Stimulated activated naive B cell treated with anti-CD40 and anti-IgM and Interleukin-4, amounts not matched to agents 10 μg/mL and 1 μg/mL and 100 μg/mL, for 72 hours (primary cell): ENCODE measurements at places on chromosomes 3 and 15.

DNA sequence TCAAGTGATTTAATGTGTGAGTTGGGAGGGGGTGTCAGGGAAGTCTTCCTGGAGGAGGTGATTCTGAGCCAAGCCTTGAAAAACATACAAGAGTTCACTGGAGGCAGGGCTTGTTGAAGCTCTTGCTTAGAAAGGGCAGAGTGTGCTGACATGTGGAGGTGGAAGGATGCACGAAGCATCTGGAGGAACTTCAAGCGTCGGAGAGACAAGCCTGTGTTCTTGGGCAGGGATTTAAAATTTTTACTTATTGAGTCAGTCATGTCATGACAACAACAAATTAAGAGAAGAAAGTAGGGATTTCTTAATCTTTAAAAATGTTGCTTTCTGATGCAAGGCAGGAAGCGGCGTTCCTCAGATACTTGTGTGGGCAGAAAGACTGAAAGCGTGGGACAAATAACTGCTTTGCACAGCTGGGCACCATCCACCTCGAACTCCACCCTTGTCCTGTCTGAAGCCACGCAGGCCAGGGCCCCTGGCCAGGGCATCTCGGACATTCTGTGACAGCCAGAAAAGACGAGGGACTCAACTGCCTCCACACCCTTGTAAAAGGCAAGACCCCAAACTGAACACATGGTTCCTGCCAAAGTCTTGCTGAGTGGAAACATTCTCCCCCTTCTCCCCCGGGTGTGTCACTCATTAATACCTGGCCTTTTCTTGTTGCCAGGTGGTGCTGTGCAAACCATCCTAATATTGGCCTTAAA, 6.9 kb upstream of the IL16 start:
- DNase-seq = no peak

DNA sequence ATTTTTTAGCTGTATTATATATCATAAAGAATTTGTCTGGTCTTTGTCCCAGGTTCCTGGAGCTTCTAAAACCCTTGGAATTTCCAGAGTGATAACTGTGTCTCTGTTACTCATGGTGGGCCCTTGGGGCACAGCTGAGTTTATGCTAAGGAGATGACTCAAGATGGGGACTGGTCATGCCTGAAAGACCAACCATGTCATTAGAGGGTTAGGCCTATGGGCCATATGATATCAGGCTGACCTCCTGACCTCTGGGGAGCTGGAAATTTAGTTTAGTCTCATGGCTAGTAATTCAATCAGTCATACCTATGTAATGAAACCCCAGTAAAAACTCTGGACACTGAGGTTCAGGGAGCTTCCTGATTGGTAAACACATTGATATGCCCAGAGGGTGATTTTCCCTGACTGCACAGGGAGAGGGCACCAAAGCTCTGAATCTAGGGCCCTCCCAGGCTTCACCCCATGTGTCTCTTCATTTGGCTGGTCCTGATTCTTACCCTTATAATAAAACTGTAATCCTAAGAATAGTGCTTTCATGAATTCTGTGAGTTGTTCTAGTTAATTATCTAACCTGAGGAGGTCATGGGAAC, 69.6 kb downstream of the EEFSEC start:
- DNase-seq = no peak

DNA sequence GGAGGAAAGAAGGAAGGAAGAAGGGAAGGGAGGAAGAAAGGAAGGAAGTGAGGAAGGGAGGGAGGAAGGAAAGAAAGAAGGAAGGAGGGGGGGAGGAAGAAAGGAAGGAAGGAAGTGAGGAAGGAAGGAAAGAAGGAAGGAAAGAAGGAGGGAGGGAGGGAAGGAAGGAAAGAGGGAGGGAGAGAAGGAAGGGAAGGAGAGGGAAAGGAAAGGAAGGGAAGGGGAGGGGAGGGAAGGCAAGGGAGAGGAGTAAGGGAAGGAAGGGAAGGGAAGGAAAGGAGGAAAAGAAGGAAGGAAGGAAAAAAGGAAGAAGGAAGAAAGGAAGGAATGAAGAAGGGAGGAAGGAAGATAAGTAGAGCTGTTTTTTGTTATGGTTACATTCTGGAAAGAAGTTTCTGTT, 141.2 kb downstream of the LRRC3B start:
- no peak for DNase-seq

GRCh38 chr15:85422607-85423006, 42.2 kb downstream of the AKAP13 start:
- no peak for DNase-seq

- DNase-seq = no peak
These were observed 125.5 kb upstream of the BHLHE40 start for GRCh38 chr3:4853749-4854140.

GRCh38 chr3:159322322-159322939, 520.6 kb downstream of the MFSD1 start:
- DNase-seq = peak; percentile 2
